ENCODE measurements at places on chromosomes 2 and 18.

- DNase-seq: no peak
Measured at GRCh38 chr18:3162181-3162580, 57.6 kb downstream of the MYOM1 start.

- peak; percentile 82 for DNase-seq
Measured at GRCh38 chr2:218367415-218368149, 10.9 kb downstream of the CATIP start.

DNA sequence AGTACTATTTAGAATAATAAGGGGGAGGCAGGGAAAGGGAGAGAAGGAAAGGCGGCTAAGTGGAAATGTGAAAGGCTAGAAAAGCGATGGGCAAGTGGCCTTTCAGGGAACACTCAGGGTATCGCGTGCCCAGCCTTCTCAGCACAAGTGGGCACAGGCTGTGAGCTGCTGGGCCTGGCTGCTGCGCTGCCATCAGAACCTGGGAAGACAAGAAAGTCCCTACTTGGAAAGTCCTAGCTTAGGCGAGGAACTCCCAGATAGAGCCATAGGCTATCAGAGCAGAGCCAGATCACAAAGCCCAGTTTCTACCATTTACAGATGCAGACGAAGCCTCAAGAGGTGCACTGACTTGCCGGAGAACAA lies 9.8 kb upstream of the FZD7 start:
- no peak for DNase-seq

- peak; percentile 58 for DNase-seq
Measured at GRCh38 chr2:241741016-241741415, 6.6 kb downstream of the D2HGDH start.

DNA sequence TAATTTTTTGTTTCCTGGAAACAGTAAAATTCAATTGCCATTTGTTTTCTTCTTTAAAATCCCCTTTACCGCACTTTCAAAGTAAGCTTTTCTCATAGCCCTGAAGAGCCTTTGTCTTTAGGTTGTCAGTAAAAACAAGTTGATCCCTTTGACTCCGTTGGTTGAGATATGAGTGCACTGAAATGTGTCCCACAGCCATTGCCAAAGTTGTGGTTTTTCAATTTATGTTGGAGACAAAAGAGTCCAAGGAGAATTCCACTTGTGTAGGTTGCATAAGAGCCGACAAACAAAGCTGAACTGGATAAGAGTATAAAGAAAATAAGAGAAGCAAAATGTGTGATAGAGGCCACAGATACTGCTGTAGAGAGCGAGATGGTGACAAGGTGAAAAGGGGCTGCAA lies 26.1 kb upstream of the HNMT start:
- DNase-seq: no peak

DNA sequence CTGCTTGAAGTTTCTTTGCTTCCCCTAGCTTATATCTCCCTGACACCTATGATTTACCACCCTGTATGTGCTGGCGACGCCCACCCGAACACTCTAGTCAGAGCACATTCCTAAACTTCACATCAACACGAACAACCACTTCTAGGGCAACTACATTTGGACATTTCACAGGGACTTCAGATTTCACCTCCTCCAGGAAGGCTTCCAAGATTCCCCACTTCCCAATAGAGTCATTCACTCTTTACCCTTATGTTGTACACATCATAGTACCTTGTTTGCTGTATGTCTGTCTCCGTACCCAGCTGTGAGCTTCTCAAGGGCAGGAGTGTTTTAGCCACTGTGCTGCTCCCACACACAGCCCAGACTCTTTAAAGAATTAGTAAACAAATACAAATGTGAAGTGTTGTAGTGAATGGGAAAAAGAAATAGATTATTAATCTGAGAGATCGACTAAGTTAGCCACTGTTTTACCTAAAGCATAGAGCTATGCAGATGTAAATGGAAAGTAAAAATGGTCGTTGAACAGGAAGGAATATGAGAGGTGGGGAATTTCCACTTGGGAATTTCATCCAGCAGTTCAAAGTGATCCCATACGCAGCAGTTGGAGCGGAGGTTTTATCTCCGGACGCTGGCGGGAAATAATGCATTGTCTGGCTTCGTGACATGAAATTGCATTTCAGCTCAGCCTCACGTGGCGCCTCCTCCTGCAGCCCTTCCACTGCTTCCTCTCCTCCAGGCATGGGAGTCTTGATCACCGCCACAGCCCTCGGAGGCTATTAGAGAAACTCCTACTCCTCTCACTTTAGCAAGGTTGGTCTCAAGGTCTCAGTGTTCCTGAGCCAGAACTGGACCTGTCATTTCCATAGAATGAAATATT lies 233.4 kb upstream of the COPS8 start:
- DNase-seq: no peak
